NCI-H2107 (cell line): ENCODE measurements at places on chromosomes 12 and 14.

GRCh38 chr12:21559855-21560569, 33.9 kb downstream of the SPX start:
- no peak for DNase-seq

DNA sequence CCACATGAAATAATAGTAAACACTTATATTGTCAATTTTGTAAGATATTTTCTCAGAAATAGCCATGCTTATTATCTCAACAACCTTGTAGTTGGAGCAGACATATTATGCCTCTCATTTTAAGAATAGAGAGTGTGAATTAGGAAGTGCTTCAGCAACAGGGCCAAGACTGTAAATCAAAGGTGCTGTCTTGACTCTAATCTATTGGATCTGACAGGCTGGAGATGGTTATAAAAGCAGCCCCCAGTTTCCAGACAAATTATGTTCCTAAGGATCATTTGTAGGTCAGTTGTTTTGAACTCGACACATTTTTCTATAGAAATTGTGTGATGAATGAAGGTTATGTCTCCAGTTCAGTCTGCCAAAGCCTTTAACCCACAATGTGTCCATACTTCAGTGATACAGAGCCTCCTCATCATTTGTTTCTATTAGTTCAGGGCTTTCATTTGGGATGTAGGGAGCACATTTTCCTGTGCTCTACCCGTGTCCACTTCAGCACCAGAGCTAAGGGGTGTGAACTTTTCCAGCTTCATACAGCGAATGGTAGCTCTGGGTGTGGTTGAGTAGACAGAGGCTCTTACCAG, 284.8 kb upstream of the FBXO33 start:
- DNase-seq: no peak

DNA sequence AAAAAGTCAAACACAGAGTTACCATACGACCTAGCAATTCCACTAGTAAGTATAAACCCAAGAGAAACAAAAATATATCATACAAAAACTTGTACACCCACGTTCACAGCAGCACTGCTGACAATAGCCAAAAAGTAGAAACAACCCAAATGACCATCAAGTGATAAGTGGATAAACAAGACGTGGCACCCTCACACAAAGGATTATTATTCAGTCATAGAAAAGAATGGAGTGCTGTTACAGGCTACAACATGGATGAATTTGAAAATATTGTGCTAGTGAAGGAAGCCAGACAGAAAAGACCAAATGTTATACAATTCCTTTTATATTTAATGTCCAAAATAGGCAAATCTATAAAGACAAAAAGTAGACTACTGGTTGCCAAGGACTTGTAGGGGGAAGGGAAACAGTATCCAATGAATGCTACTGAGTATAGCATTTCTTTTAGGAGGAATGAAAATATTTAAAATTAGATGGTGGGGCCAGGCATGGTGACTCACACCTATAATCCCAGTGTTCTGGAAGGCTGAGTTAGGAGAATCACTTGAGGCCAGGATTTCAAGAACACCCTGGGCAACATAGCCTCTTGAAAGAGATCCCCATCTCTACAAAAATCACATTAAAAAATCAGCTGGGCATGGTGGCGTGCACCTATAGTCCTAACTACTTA, 41.9 kb downstream of the SPTLC2 start:
- no peak for DNase-seq

- no peak for DNase-seq
Measured at GRCh38 chr14:94376108-94376975, 12.1 kb downstream of the SERPINA1 start.
